ENCODE measurements at places on chromosomes 6 and 20. TPM values are rescaled to one million over a fixed set of nuclear protein-coding genes. Genes with fewer than 3 reads are reported as not detected.

The TAGAP gene
- 4.1 TPM for total RNA-seq

The PARD6B gene
- total RNA-seq, result 1.4 TPM

The ENPP1 gene
- 53.8 TPM for total RNA-seq

DNA sequence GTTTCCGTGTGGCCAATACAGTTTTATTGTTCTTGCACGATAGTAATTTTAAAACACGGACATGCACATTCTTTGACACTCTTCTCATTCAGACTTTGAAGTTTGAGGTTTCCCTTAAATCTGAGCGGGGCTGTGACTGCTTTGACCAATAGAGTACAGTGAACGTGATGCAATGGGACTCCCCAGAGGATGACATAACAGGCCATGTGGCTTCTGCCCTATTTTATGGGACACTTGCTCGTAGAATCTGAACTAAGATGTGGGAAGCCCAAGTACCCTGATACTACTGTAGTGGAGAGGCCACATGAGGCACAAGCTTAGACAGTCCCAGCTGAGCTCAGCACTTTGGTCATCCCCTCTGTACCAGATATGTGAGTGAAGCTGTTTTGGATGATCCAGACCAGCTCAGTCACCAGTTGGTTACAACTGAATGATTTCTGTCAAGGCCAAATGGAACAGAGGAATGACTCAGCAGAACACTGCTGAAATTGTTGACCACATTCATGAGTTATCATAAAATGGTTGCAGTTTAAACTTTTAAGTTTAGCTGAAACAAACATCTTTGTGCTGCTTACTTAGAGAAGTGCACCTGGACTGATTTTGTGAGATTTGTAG lies 279.4 kb downstream of the RFPL4B start:
- DNase-seq, result no peak

DNA sequence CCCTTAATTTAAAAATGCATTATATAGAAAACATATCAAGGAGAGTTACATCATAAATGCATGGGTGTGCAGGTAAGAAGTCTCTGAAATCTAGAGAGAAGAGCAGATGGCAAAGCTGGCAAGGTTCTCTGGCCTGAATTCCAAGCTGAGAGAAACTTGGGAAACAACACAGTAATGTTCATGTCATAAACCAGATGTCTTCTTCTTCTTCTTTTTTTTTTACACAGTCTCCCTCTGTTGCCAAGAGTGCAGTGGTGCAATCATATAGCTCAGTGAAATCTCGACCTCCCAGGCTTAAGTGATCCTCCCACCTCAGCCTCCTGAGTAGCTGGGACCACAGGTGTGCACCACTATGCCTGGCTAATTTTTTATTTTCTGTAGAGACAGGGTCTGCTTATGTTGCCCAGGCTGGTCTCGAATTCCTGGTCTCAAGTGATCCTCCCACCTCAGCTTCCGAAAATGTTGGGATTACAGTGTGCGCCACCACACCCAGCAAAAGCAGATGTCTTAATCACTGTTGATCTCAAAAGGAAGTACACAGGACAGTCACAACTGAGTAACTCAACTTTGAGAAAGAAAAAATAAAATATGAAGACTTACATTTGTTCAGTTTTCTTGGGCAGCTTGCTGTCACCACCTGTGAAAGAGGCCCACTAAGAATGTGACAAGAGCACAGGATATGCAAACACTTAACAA lies 77.3 kb downstream of the DNAAF9 start:
- DNase-seq, result no peak

GRCh38 chr6:25735261-25735660 lies 19.3 kb upstream of the SLC17A4 start:
- no peak for DNase-seq

DNA sequence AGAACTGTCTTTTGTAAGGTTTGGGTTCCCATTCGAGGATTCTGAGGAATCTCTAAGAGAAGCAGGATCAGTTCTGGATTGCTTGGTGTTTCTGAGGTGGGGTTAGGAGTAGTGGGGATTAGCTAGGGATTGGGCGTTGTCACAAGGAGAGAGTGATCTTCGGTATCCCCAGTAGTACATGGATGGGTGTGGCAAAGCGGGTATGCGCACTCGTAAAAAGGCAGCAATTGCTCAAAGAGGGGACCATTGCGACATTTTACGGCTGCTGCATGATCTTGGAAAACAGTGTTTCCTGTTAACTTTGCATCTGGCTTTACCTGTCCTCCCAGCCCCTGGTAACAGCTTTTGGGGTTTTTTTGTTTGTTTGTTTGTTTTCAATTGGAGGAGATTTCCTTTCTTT lies 9.7 kb upstream of the ZSCAN9 start:
- no peak for DNase-seq

- DNase-seq, result no peak
Observed at GRCh38 chr6:63527658-63528514, 44.4 kb upstream of the LOC128125822 start.

DNA sequence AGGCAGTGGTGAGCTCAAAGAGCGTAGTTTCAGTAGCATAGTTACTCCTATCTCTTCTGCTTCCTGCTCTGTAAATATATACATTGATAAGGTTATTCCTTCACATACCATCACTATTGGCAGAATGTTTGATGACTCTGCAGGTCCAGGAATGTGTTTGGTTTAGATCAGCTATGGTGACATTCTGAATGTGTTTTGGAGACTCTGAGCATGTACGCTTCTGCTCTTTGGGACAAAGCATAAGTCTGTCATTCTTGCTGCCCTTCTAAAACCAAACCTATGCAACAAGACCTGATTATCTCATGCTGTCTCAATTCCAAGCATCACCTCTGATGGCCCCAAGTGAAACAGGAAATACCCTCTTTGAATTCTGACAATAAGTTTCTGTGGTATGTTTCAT lies 1074.3 kb downstream of the KIF16B start:
- DNase-seq, result no peak

GRCh38 chr6:105051941-105052471 lies 95.1 kb downstream of the LIN28B start:
- no peak for DNase-seq

- DNase-seq, result no peak
Observed at GRCh38 chr20:53243152-53243551, 271.0 kb downstream of the TSHZ2 start.

DNA sequence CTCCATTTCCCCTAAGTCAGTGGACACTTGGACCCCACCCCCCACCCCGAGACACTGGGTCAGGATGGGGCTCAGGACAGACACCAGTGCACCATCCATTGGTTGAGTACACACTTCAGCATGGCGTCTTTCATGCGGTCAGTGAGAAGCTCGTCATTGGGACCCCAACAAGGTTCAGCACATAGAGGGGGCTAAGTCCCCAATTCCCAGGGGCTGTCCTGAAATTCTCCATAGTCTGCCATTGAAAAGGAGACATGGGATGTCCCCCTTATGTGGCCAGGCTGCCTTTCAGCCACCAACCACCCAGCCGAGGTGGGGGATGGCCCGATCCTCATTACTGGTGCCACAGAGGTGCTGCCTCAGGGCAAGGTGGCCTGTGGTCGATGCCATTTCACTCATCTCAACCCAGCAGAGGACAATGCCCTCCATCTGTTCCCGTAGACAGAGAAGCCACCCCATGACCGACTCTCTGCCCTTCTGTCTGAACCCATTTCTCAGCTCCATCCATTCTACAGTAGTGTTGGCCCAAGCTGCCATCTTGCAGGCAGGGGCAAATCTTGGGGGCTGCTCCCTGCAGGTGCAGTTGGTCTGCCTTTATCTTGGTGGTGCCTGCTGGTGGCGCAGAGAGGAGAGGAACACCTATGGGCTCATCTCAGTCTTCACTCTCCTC lies 37.4 kb downstream of the PRR18 start:
- no peak for DNase-seq

All from breast epithelium (tissue), 4 donors.